D341Med (cell line): ENCODE measurements at places on chromosomes 13 and 19.

GRCh38 chr13:99932912-99933311 lies 38.7 kb downstream of the ZIC5 start:
- DNase-seq = no peak

DNA sequence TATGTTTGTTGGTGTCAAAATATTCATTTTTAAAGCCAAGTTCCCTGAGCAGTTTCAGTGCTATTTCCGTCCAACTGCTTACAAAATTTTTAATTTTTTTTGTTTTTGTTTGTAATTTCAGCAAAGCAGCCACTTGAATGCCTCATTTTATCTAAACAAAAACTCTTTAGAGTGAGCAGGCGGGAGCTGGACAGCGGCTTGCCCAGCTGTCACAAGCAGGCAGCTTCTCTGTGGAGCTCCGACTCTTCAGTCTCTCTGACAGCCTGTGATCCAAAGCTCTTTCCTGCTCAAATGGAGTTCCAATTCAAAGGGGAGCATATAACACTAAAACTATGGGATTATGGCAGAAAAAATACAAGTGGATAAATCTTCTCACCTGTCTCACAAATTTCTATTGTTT lies 618.3 kb upstream of the PCDH20 start:
- DNase-seq = no peak

GRCh38 chr13:42401376-42401775 lies 129.4 kb downstream of the AKAP11 start:
- DNase-seq = no peak

DNA sequence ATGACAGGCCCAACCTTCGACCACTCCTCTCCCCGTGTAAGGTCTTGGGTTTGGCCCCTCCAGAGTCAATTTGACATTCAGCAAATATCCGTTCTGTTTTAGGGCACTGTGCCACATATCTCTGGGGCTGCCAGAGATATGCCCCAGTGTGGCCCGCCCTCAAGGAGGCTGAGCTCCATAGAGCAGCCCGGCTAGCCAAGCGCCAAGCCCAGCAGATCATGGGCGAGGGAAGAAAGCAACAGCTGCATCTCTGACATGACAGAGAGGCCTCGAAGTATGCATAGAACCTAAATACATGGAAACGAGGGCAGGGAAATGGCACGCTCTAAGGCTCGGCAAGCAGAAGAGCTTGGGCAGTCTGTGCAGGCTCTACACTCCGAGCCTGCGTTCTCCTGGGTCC lies 124.5 kb downstream of the USP12 start:
- DNase-seq = no peak

GRCh38 chr13:71056581-71056980 lies 810.4 kb downstream of the DACH1 start:
- no peak for DNase-seq
